ENCODE measurements at places on chromosomes 12 and 14.

DNA sequence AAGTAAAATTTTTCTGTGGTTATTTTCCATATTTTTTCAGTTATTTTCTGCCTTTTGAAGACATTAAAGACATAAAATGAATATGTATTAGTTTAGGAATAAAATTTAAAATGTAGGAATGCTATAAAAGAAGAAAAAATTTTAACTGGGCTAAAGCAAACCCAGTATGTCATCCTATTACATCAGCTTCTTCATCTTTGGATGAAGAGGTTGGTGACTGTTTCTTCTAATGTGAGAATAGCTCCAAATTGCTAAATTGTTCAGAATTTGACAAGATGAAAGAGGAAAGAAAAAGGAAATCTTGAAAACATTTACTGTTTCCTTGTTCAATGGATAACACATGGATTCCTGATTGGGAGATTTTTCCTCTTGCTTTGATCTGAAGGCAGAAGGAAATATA lies 52.7 kb upstream of the PZP start:
- no peaks in the 10 kb centered on the region for H3K4me1 ChIP-seq
- no peaks in the 10 kb centered on the region for H3K27me3 ChIP-seq
- H3K27ac ChIP-seq: no peak overlapping the region
- H3K36me3 ChIP-seq: no peaks in the 10 kb centered on the region

- peak; percentile 76 for DNase-seq
- H3K36me3 ChIP-seq: peaks cover 7% of the 10 kb centered on the region
- H3K4me3 ChIP-seq: no peak overlapping the region
- H3K4me1 ChIP-seq: peaks cover 36% of the 10 kb centered on the region
- no peaks in the 10 kb centered on the region for H3K27me3 ChIP-seq
Measured at GRCh38 chr12:118237052-118237665, 101.2 kb downstream of the PEBP1 start.

- no peak overlapping the region for H3K4me3 ChIP-seq
- H3K4me1 ChIP-seq: peaks cover 21% of the 10 kb centered on the region
- no peak for DNase-seq
- H3K36me3 ChIP-seq: no peaks in the 10 kb centered on the region
- no peaks in the 10 kb centered on the region for H3K27me3 ChIP-seq
Measured at GRCh38 chr12:67593461-67594330, 54.8 kb upstream of the DYRK2 start.

GRCh38 chr12:129727100-129727499 lies 176.7 kb downstream of the TMEM132D start:
- DNase-seq: no peak
- H3K4me1 ChIP-seq: no peaks in the 10 kb centered on the region
- H3K27me3 ChIP-seq: no peaks in the 10 kb centered on the region
- no peak overlapping the region for H3K4me3 ChIP-seq
- no peak overlapping the region for H3K27ac ChIP-seq
- H3K36me3 ChIP-seq: no peaks in the 10 kb centered on the region

GRCh38 chr14:74231784-74232183 lies 7.5 kb upstream of the VSX2 start:
- no peak overlapping the region for H3K27ac ChIP-seq
- no peak overlapping the region for H3K4me3 ChIP-seq
- no peaks in the 10 kb centered on the region for H3K36me3 ChIP-seq
- peaks cover 7% of the 10 kb centered on the region for H3K27me3 ChIP-seq
- no peaks in the 10 kb centered on the region for H3K4me1 ChIP-seq

- H3K4me1 ChIP-seq: no peaks in the 10 kb centered on the region
- DNase-seq: no peak
- H3K27ac ChIP-seq: no peak overlapping the region
Measured at GRCh38 chr14:80549141-80549540, 337.8 kb upstream of the DIO2 start.

DNA sequence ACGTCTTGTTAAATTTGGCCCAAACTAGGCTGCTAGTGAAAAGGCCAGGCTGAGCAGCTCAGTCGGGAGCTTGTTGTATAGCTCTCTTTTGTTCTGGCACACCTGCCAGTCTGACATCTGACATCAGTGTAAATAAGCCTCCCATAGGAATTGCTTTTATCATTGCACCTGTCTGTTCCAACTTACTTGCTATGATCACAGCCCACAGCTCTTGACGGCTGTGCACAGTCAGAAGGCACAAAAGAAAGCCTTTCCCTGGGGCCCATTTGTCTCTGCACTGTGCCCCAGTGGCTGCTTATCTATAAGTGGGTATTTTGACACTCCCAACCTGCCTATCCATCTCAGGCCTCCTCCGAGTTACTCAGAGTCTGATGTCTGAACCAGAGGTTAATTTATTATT lies 324.5 kb downstream of the NUAK1 start:
- H3K27ac ChIP-seq: no peak overlapping the region
- H3K27me3 ChIP-seq: no peaks in the 10 kb centered on the region
- H3K4me3 ChIP-seq: no peak overlapping the region

DNA sequence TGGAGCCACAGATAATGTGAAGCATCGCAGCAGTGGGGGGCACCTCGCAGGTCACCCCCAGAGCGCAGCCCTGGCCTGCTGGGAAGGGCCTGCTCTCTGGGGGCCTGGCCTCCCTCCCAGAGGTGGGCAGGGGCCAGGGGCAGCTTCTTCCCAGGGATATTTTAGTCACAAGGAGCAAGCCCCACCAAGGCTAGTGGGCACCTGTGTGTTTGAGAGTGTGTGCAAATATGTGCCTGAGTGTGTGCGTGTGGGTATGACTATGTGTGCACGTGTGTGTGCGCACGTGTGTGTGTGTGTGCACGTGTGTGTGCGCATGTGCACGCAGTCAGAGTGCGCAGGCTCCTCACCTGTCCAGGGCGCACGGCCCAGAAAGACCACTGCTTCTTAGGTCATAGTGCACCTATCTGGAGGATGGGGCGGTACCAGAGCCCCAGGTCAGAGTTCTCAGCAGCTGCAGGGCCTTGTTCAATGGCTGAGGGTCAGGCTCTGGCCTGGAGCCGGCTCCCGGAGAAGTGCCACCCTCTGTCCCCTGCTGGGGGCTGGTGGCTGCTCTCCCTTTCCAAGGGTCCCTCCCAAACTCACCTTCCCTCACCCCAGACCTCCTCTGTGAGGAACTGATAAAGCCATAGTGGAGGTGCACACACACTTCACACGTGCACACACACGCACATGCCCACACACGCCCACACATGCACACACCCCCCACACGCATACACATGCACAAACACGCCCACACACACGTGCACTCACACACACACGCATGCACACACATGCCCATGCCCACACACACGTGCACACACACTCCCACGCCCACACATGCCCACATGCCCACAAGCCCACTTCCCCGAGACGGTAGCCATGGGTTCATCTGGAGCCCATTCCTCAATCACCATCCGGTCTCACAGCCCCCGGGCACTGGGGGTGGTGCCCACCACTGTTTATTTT lies 128.5 kb downstream of the KIF26A start:
- H3K4me1 ChIP-seq: no peaks in the 10 kb centered on the region
- no peak for DNase-seq
- no peaks in the 10 kb centered on the region for H3K36me3 ChIP-seq
- no peak overlapping the region for H3K4me3 ChIP-seq

DNA sequence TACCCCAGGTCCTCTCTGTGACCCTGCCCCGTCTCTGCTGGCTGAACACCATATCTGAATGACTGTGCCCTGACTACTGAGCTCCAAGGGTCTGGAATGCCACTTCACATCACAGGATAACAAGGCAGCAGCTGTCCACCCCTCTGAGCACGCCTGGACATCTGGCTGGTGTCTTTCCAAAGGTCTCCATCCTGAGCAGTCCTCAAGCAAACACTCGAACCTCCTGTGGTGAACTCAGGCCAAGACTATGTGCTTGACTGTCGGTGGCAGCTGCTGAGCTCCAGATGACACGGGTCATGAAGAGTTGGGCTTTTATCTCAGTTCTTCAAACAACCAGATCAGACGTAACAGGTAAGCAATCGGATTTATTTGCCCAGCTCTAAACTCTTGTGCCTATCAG lies 117.2 kb upstream of the BCL2L14 start:
- H3K4me1 ChIP-seq: no peaks in the 10 kb centered on the region
- no peaks in the 10 kb centered on the region for H3K27me3 ChIP-seq
- DNase-seq: no peak
- H3K27ac ChIP-seq: no peak overlapping the region

GRCh38 chr12:124592481-124593160 lies 25.2 kb upstream of the NCOR2 start:
- no peaks in the 10 kb centered on the region for H3K27me3 ChIP-seq
- H3K27ac ChIP-seq: peak overlapping the region; percentile 57
- H3K4me1 ChIP-seq: peaks cover 30% of the 10 kb centered on the region

All from B cell (primary cell).